SJCRH30 (cell line): ENCODE measurements at places on chromosomes 2 and 18. TPM values are rescaled to one million over a fixed set of nuclear protein-coding genes. Genes with fewer than 3 reads are reported as not detected.
A peak's percentile ranks its signal among the peaks of the same experiment; 100 is the strongest.

Gene PPP3R1
- total RNA-seq: 49.0 and 50.8 TPM in 2 replicates

Gene GKN2
- not detected in 2 replicates for total RNA-seq

Gene APLF
- total RNA-seq: 4.6 TPM in 2 replicates

Gene LOXHD1
- total RNA-seq: not detected in 2 replicates

Gene MRPL30
- 116 TPM in 2 replicates for total RNA-seq

Gene CCDC68
- 0.36 TPM in 1 of 2 replicates, not detected in the other for total RNA-seq

Gene POMC
- not detected in 2 replicates for total RNA-seq

GRCh38 chr18:79522451-79523205, 126.9 kb downstream of the NFATC1 start:
- no peak for DNase-seq

GRCh38 chr2:96527286-96528005, 9.1 kb upstream of the ARID5A start:
- peak; percentile 6 for DNase-seq

DNA sequence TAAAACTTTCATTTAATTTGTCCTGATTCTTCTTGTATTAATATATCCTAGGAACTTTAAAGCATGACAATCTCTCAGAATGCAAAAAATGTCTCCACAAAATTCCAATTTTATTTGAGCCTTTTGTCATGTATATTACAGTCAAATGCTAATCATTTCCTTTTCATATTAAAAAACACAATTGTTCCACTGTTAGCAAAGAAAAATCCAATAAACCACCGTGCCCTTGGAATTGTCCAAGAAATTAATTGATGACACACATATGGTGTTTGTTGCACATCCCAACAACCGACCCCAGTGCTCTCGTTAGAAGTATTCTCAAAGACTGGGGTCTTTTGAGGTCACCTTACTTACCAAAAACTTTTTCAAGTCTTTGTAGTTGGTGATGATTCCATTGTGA, 28.1 kb downstream of the GFPT1 start:
- no peak for DNase-seq

DNA sequence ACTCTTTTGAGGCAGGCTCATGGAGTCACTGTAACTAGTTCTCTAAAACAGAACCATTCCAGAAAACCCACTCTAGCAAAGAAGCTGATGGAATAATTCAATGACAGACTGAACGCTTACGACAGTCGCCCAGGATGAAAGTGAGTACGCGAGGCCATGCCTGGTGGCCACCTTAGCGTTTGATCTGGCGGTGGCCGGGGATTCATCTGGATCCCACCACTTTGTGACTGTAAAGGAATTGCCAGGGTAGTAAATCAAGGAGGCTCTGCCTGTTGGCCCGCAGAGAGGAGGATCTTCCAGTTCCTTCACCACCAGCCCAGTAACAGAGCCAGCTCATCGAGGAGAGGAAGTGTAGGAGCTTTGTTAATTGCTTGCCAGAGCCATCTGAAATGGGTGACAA, 34.6 kb downstream of the GREB1 start:
- DNase-seq: no peak

DNA sequence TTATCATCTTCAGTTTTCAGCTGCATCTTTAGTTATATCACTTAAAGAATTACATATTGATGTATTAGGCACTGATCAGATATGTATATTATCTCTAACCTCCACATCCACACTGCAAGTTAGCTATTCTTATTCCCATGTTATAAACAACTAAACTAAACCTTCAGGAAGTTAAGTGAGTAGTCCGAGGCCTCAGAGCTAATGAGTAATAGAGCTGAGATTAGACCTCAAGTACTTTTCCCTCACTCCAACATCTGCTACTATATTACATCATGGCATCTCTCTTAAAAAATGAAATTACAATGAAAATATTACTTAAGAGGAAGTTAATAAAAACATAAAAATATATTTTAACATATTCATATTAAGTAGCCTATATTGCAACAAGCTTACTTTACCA, 183.6 kb upstream of the MAP2 start:
- DNase-seq: no peak

DNA sequence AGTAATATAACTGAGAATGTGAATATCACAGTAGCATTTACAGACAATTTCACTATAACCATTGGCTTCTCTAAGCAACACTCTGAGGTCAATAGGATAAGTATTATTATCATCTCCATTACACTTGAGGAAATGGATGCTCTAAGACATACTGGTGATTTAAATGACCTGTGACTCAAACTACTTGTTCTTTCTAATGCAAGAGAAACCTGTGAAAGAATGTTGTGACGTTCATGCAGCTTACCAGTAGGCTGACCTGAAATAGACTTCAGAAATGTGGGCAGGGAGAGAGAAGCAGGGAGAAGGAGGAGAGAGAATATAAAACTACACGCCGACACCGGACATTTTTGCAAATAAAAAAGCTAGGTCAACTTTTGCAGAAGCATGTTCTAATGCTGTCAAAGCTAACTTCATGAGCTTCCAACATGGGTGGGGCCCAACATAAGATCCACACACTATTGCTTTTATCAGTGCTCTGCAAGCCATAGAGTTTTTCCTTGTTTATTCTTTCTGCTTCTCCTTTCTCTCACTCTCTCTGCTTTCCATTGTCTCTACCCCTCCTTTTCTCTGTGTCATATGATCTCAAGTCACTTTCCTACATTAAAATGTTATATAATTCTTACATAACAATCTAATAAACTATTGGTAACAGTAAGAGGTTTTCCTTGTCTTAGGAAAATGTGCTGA, 217.6 kb upstream of the FN1 start:
- no peak for DNase-seq

DNA sequence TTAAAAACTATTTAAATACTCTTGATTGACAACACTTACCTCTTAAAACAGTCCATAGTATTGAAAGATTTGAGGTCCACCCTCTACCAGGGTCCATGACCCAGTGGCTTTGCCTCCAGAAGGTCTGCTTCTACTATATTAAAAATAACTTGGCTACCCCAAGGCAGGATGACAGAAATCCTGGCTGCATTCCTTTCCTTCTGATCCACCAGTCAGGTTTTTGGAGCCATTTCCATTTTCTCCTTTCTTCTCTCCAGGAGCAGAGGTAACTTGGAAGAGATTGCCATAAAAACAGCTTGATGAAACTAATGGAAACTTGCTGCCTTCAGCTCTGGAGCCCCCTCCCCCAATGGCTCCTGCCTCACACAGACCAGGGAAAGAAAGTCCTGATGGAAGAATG, 2.6 kb upstream of the FAM171B start:
- DNase-seq: no peak

- no peak for DNase-seq
These were observed 68.5 kb upstream of the ITGA6 start for GRCh38 chr2:172358691-172359556.

DNA sequence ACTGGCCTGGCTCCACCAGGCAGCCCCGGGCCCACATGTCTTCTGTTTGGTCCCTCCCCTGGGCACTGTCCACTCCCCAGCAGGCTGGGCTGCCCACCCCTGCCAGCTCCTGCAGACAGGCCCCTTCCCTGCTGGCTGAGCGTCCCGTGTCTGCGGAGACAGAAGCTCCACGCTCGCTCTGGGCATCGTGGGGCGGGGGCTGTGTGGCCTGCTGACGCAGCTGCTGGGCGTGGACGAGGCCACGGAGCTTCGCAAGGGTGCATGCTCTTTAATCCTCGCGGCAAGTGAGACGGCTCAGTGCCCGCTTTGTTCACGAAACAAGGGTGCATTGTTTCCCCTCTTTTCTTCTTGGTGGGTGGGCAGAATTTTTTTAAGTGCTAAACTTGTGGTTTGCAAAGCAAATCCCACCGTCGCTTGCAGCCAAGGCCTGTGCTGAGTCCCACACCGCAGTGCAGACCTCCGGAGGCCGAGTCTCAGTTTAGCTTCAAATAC, 132.8 kb upstream of the CTDP1 start:
- DNase-seq: peak; percentile 84

GRCh38 chr2:10873790-10874437, 37.8 kb upstream of the KCNF1 start:
- no peak for DNase-seq

GRCh38 chr18:49531678-49532153, 30.1 kb upstream of the LIPG start:
- no peak for DNase-seq

- DNase-seq: no peak
These were observed 116.3 kb upstream of the ID2 start for GRCh38 chr2:8565399-8566154.

DNA sequence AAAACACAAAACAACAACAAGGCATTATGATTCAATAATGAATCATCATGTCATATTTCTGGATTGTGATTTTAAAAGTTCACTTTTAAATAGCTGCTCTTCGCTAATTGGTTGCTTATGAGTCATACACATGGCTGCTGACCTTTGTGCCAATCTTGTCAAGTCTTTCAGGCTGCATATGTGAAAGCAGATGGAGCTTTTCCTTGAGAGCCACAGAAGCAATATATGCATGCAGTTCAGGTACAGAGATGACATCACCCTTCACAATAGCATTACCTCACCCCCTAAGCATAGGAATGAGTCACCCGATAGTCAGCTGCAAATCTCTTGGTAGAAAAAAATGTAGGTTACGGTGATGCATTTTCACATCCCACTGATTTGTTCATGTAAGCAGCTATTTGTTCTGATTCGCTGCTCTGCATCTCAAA, 27.2 kb downstream of the EIF2AK3 start:
- DNase-seq: peak; percentile 84
